ELR (cell line): ENCODE measurements at places on chromosomes 3 and 15.

DNA sequence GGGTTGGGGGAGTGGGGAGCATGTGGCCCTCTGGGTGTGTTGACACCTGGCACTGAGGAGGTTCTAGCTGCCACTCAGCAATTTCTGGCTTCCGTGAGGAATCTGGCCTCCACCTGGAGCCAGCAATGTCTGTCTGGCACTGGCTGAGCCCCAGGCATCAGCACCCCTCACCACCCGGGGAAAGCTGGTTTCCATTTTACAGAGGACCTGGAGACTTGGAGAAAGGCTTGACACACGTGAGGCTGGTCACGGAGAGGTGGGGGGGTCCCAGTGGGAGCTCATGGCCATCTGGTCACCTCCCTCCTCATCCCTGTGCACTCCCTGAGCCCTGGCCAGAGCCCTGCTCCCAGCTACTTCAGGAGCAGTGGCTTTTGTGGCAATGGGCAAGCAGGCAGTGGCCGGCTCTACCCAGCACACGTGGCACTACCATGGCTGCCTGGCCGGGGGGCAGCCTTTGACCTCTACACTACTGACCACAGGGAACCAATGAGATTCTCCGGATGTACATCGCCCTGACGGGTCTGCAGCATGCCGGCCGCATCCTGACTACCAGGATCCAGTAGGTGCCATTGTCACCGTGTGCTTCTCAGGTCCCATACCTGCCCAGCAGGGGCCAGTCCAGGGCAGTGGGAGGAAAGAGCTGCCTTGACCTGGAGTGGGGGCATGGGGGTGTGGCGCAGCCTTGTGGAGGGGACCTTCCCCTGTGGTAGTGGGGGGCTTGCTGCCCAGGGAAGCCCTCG, 28.5 kb downstream of the ACAD9 start:
- no peak for DNase-seq

- no peak for DNase-seq
Measured at GRCh38 chr3:57029924-57030323, 30.5 kb upstream of the SPATA12 start.

DNA sequence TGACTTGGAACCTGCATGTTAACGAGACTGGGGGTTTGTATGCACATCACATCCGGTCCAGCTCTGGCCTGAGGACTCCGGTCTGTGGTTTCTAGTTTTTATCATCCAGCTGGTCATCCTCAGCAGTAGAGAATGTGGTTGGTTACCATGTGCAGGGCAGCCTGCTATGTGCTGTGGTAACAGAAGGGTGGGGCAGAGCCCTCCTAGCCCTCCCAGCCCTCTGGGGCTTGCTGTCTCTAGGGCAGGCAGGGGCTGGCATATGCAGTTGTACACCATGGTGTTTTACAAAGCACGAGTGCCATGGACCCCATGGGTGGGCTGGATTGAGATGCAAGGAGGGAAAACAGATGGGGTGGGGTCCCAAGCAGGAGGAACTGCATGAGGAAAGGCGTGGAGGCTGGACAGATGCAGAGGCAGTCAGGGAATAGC, 70.2 kb downstream of the APBA2 start:
- peak; percentile 90 for DNase-seq

DNA sequence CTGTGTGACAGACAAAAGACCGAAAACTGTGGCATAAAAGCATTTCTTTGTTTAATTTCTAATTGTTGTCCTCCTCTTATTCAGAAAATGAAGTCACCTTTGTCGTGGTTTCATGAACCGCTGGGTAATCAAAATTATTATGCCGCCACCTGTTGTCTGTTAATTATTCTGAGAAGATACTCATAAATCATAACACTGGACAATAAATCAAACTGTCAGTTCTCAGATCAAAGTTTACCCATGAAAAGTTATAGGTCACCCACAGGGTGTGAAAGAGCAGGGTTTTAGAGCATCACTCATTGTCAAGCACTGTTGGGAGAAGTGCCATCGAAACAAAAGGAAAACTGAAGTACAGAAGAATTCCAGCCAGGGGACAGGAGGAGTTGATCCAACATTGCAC, 474.3 kb downstream of the NR2F2 start:
- no peak for DNase-seq

DNA sequence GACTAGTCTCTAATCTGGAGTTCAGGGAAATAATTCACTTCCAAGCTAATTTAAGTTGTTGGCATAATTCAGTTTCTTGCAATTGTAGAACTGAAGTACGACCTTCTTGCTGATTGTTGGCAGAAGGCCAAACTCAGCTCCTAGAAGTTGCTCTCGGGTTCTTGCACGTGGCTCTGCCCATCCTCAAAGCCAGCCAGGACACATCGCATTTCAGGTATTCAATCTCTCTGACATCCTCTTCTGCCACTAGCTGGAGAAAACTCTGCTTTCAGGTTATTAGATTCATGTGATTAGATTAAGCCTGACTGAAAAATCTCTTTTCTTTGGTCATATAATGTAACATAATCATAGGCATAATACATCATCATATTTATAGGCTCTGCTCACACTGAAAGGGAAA, 362.0 kb downstream of the ZPLD1 start:
- no peak for DNase-seq

DNA sequence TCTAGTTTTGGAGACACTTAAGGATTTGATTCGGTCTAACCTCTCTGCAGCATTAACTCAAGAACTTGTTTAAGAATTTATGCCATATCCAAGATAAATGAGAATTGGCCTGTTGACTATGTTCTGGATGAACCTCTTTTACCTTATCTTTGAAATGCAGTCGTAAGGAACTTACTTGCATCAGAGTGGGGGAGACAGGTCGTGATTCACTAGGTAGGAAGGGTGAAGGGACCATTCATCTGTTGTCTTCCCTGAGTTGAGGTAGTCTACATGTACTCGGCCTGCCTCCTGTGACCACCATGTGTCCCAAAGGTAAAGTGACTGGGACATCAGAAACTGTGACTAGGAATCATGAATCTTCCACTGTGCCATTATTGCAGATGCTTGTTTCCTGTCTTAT, 248.0 kb upstream of the P2RY1 start:
- DNase-seq = no peak

GRCh38 chr3:102505542-102505941, 70.7 kb downstream of the ZPLD1 start:
- DNase-seq = no peak

DNA sequence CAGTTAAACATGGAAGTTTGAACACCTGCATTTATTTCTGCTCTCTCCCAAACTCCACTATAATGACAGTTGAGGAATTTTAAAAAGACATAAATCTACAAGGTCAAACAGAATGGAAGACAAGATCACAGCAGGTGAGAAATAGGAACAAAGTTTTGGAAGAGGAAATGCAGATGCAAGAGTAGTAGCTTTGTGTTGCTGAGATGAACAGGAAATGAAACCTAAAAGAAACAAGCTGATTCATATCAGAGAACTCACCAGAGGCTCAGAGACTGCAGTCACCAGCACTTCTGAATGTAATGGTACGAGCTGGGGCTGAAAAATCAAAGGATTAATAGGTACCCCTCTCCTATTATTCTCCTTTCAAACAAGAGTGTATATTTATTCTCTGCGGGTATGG, 459.9 kb downstream of the RAP2B start:
- peak; percentile 25 for DNase-seq

DNA sequence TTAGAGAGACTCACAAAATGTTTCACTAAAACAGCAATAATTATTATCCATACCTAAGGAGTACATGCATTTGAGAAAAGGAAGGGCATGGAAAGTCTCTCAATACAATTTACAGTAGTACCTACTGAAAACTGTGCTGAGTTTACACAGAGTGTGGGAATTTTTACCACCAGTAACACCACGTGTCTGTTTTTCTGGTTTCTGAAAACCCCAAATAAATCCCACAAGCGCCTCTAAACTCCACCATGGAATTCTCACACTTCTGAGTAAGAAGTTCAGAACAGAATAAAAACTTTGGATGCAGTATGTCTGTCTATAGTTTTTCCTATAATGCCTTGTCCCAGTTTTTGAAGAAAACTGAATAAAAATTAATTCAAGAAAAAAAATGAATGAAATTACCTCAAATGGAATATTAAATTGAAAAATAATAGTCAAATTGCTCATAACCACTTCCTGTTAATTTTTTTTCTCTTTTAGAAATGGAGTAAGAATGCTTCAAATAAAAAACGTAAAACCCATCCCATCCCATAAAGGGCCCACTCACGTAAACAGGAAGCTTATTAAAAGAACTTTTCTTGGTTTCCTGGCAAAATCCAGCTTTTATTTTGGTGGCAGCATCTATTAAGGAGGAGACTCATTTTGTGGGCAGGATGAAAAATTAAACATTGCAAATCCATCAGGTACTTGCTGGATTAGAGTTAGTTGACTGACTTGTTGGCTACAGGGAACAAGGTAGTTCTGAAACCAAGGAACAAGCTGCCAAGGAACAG, 378.1 kb downstream of the TIGIT start:
- peak; percentile 16 for DNase-seq

DNA sequence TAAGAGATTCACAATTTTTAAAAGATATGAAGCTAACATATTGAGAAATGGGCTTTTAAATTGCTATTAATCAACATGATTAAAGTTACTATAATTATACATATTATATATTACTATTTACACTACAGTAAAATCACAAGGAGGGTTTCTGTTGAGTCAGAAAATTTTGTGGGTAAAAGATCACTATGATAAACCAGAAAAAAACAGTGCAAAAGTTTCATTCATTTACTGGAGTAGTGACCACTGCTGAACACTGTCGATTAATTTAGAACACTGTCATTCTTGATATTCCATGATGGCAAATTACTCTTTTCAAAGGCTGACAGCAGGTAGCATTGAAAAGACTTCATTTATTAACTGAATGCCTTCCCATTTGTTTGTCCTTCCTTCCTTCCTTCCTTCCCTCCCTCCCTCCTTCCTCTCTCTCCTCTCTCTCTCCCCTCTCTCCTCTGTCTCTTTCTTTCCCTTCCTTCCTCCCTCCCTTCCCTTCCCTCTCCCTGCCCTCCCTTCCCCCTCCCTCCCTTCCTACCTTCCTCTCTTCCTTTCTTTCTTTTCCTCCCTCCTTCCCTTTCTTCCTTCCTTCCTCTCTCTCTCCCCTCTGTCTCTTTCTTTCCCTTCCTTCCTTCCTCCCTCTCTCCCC, 9.1 kb upstream of the RPL35A start:
- no peak for DNase-seq

GRCh38 chr15:65476903-65477302, 40.6 kb downstream of the DPP8 start:
- peak; percentile 57 for DNase-seq

DNA sequence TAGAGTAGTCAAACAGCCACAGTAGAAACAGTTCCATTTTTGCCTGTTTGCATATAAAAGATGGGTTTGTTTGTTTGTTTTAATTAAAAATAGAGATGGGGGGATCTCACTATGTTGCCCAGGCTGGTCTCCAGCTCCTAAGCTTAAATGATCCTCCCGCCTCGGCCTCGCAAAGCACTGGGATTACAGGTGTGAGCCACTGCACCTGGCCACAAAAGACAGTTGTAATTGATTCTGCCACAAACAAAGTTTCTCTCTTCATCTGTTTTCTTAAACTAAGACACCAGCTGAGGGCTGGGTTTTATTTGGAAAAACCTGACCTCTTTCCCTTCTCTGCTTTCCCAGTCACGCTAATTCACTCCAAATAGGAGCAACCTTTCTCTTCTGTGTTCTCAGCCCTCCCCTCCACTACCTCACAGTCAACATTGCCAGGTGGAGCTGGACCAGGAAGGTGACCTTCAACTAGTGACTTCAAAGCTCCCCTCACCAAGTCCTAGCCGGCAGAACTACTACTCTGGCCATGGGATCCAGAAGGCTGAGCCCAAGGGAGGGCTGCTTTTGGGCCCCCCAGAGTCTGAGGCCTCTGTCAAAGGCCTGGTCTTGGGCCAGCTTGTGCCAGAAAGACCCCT, 1.5 kb upstream of the IDH2 start:
- DNase-seq = no peak

DNA sequence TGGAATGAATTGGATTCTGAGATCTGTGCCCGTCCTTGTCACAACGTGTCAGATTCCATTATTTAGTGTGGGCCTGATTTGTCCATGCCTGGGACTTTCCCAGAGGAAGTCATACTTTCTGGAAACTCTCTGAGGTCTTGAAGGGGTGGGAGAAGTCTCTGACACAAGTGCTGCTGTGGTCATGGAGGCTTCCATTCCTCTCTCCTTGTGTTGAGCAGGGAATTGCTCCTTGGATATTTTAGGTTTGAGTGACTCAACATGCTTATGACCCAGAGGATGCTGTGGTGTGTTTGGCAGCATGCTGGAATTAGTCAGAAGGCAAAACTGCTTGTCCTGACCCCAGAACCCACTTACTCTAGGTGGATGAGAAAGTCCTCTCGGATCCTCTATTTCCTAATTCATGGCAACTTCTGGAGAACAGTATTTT, 132.1 kb downstream of the LPP start:
- DNase-seq = peak; percentile 99

DNA sequence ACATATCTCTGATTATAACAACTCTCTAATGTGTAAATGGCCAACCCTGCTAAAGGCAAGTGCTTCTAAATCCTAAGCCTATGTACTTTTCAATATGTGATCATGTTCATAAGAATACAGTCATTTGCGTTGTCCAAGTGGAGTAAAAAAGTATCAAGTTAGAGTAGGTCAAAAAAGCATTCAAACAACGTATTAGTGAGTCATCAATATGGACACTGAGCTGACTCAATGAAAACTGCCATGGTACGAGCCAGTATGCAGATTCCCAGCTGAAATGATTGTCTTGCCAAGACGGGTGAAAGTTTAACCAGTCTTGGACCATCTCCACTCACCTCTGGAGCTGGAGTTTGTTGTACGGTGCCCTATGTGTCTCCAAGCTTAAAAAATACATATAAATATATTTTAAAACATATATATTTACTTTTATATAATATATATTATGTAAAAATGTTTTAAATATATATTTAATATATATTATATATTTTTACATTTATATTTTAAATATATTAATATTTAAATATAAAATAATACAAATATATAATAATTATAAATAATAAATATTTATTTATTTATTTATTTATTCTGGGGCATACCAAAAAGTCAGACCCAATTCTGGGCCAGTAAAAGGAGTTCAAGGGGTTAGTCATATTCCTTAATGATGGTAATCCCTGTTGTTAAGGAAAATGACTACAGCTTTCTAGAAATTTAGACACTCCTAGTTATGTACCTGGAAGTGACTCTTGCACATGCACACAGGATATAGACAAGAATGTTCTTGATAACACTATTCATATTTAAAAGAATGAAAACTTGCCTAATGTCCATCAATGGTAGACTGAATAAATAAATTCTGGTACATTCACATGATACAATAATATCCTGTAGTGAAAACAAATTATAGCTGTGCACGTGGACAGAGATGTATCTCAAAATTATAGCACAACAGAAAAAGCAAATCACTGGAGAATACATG, 27.2 kb downstream of the PLSCR4 start:
- peak; percentile 7 for DNase-seq

DNA sequence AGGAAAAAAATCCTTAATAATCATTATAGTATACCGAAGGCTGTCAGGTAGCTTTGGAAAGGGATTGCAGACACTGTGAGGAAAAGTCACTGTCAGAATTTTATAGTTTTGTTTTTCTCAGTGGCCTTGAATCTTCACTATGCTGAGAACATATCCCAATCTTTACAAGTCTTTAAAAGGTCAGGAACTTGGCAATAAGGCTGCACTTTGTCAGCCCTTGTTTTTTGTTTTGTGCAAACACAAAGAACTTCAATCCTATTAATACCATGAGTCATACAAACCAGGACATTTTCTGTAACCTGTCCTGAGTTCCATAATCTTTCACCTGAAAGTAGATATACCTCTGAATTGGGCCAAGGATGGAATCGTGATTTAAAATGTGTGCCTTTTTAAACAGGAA, 45.6 kb upstream of the PIK3R4 start:
- no peak for DNase-seq

- no peak for DNase-seq
Measured at GRCh38 chr15:68014219-68014618, 39.9 kb upstream of the PIAS1 start.
